Activated naive CD4-positive, alpha-beta T cell (primary cell): ENCODE measurements at places on chromosomes 5 and 9.

GRCh38 chr5:134877159-134877558, 3.0 kb downstream of the TXNDC15 start:
- DNase-seq: no peak

GRCh38 chr5:170773024-170773985, 10.2 kb upstream of the GABRP start:
- DNase-seq: no peak

GRCh38 chr9:123654994-123655637, 274.8 kb downstream of the DENND1A start:
- no peak for DNase-seq

DNA sequence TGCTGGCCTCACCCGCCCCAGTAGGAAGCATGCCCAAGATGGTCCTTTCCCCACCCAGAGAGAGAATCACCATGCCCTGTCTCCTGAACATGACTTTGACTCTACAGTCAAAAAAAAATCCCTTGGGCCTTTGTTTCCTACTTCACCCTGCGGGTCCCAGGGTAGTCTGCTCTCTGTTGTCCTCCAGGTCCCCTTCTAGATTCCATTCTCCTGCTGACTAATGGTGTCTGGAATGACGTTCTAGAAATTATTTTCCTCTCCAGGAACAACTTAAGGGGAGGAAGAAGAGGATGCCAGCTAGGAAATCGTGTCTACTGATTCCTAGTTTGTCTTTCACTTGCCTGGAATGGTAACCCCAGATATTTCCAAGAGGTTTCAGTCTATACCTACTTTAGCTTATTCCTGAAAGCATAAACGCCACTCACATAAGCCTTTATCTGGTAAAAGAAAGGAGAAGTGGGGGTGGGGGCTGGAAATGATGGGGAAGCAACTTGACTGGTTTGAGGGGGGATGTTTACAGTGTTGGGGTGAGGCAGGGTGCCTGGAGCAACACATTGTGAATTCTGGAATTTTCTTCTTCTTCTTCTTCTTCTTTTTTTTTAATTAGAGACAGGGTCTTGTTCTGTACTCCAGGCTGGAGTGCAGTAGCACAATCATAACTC, 93.9 kb downstream of the SNX18 start:
- no peak for DNase-seq

GRCh38 chr5:39570403-39571027, 145.7 kb upstream of the DAB2 start:
- DNase-seq: no peak

DNA sequence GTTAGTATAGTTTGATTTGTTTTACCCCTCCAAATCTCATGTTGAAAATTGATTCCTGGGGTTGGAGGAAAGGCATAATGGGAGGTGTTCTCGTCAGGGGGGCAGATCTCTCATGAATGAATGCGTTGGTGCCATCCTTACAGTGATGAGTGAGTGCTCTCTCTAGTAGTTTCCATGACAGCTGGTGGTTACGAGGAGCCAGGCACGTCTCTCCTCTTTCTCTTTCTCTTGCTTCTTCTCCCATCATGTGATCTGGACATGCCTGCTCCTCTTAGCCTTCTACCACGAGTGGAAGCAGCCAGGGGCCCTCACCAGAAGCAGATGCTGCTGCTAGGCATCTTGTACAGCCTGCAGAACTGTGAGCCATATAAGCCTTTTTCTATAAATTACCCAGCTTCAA, 454.1 kb downstream of the EFNA5 start:
- no peak for DNase-seq

DNA sequence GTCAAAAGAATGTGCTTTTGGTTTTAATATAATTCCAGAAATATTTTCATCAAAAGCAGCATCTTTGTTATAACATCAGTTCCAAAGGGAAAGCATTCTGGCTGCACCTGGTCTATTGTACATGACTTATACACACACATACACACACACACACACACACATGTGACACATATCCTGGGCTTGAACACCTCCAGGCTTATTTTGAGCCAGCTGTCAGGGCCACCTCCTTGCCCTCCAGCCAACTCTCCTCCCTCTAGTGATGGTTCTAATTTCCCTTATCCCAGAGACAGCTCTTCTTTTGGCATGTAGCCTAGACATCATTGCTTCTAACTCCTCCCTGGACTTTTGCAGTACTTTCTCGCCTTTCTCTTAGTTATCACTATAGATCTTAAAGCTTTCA, 115.0 kb downstream of the PIK3R1 start:
- no peak for DNase-seq

DNA sequence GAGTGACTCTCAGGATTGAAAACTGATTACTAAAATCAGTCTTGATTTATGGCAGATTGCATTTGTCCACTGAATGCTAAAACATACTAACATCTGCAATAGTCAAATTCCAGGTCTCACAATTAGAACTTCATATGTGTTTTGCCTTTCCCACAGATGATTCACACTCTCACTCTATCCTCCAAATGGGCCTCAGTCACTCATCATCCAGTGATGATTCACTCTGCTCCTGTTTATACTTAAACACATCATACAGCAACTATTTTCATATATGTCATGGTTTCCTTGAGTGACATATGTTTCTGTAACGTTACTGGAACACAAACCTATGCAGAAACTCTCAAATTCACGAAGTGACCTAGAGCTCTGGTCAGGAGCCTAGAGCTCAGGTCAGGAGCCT, 512.9 kb downstream of the HINT1 start:
- no peak for DNase-seq

DNA sequence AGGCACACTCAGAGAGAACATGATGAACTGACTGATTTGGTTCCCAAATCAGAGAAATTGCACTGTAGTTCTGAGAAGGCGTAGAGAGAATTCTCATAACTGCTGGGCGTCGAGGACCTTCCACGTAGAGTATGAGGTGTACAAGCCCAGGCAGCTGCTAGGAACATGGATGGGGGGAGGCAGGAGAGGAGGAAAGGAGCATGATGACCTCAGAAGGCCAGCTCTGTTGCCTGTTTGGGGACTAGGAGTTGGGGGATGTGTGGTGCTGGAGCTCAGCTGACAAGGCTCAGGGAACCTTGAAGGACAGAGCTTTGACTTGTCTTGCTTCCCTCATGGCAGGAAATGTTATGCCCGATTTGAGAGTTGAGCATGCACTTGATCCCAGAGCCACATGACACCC, 485.4 kb downstream of the IRX1 start:
- no peak for DNase-seq

DNA sequence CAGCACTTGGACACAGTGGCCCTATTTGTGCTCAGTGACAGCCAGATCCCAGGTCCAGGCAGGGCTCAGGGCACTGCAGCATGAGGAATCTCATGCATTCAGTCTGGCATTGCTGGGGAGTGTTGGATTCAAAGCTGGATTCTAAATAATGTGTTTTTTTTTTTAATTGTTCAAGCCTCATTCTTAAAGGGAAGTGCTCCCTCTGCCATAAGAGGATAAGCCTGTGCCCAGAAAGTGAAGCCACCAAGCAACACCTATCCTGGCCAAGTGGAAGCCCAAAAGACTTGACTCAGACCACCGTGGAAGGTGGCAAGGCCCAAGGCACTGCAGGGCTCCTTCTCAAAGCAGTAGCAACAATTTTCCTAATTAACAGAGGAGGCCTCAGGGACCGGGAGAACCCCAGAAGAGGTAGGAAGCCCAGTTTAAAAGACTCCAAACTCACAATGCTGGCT, 135.6 kb downstream of the ACTL7B start:
- no peak for DNase-seq

DNA sequence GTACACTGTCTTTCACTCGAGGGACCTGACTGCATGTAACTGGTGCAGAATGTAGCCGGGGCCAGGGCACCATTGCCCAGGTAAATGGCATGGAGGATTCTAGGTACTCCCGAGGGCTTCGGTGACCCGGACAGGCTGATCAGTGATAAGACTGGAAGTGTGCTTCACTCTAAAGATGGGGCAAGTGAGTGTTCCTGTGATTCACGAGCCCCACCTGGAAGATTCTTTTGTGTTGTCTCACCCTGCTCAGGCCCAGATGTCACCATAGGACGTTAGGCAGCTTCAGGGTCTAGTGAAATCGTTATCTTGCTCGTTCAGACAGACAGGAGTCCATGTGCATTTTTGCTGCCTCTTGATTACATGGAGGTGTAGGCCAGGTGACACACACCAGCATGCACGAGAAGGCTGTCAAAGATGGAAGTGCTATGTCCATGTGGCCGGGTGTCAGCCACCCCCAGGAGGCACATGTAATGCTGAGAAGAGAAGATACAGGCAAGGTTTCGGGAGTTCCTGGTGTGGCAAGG, 73.9 kb downstream of the WNK2 start:
- DNase-seq: no peak

DNA sequence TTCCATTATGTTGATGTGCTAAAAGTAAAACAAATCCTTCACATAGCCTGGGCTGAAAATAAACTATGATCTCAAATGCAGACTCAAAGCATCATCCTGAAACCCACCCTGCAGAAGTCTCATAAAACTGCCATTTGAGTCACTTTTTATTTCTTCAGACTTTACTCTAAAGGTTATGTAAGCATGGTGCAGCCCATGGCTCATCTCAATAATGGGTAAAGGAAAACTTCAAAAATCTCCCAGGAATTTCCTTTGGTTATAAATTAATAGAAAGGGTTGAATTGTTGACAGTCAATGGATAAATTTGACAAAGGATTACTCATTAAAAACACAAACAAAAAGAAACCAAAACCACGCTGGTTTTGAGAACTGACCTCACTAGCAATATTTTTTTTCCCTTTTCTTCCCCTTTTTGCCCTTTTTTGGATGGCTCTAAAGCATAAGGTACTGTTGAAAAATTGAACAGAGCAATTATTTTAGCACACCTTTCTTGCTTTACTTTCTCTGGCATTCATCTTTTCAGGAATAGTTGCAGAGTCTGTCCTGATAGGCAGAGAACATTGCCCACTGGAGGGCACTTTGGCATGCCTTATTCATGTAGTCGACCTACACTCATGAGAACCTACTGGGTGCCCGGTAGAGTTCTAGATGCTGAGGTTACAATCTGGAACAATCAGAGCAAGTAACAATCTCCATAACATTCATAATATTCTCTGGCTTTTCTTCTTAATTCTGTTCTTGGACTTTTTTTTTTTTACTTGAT, 191.4 kb downstream of the TMEM167A start:
- DNase-seq: no peak

GRCh38 chr9:122370869-122371755, at the start of gene PTGS1:
TSS of gene PTGS1 (plus strand) at chr9:122371024. CDS start at chr9:122371085, 61 bp downstream.
- DNase-seq: no peak

DNA sequence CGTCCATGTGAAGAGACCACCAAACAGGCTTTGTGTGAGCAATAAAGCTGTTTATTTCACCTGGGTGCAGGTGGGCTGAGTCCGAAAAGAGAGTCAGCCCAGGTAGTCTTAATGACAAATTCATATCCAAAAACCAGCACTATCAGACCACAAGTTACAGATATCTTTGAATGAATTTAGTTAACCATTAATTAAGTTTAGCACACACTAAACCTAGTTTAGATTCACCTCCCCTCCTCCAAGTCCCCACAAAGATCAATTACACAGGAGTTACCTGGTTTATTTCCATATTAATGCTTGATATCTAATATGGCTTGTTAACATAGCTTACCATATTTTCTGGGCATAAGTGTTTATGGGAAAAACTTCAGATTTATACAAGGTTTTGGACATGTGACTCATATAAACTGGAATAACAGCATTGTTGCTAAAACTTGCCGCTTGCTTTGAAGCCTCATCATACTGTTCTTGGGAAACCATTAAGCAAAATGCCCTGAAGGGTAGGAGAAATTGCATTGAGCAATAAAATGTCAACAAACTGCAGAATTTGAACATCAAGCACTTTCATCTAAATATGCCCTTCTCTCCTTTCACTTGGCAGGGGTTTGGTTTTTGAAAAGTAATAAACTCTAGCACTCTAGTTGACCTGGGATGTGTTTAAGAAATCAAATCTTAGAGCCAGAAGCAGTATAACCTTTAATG, 166.9 kb downstream of the SNCAIP start:
- DNase-seq: no peak

DNA sequence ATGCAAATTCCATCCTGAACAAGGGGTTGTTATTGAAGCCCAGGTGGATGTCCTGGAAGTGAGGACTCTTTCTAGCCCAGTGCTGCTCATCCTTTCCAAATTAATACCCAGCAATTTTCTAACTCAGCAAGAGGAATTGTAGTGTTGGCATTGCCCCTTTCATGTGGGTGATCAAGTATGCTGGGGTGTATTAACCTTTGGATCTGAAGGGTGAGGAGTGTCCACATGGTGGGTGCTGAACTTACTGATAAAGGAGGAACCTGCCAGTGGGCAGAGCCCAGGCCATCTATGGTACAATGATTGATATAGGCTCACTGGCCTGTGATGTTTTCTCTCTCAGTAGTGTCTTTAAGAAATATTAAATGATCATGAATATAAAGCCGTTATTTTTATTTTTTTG, 210.1 kb downstream of the NTRK2 start:
- no peak for DNase-seq

GRCh38 chr5:54438620-54439389, 16.7 kb upstream of the HSPB3 start:
- no peak for DNase-seq

GRCh38 chr5:147734894-147735293, 47.6 kb downstream of the JAKMIP2 start:
- no peak for DNase-seq

DNA sequence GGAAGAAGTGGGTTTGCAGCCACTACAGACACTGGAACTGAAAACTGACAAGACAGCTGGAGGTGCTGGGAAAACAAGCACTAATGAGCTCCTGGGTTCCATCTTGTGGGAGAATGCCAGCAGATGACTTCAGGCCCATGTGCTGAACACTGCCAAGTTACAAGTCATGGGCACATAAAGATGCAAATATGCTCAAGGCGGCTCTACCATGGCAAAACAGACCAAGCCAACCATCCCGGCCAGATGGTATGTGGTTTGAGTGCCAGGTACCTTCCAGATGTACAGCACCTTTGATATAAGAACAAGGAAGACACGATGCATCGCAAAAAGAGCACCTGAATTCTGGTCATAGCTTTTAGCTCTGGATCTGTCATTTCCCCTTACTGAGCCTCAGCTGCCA, 19.9 kb downstream of the TNFSF8 start:
- no peak for DNase-seq

DNA sequence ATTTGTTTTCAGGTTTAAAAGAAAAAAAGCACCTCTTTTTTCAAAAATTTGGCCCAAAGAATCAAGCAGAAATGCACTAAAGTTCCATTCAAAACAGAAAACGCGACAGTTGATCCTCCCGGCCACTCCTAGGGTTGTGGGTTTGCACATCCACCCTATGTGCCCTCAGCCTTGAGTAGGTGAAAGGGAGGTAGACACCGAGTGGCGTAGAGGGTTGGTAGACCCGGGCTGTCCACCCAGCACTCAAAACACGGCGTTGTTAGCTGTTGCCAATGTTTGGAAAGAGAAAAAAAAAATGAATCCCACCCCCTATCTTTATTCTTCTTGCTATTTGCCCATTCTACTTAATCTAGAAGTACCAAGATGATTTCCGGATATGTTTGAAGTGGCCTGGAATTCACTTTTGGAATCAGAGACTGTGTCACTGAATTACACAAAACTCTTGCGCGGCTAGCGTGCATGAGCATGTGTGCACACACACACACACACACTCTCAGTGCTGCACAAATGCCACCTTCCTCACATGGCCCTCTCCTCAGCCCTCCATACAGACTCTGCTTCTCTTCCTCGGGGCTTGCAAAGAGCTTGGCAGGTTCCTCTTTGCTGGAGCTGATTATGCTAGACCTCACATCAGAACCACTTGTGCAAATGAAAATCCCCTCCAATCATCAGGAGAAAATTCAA, 110.2 kb upstream of the HAND1 start:
- DNase-seq: no peak
